ENCODE measurements at places on chromosomes 7 and 10. TPM values are rescaled to one million over a fixed set of nuclear protein-coding genes. Genes with fewer than 3 reads are reported as not detected.

- no peak for DNase-seq
Observed at GRCh38 chr7:77822269-77822668, 23.7 kb downstream of the PHTF2 start.

GRCh38 chr7:125085084-125085483 lies 155.5 kb upstream of the POT1 start:
- DNase-seq, result no peak

GRCh38 chr7:131900785-131901287 lies 344.4 kb upstream of the PODXL start:
- DNase-seq, result no peak

DNA sequence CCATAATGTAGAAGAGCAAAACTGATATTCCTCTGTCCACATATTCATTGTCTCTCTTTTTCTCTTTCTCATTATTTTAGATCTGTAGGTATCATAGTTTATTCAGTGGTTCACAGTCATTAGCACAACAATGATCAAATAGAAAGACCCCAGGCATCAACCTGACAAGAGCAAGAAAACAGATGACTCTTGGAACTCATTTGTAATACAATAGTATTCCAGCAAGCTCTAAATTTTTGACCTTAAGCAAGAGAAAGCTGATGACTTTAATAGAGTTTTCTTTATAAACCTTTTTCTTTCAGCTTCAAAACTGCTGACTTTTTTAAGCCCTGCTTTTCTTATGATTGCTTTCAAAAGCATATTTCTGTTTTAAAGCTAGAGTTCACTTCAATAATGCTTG lies 507.5 kb upstream of the SORCS1 start:
- no peak for DNase-seq

The SPDYE2 gene
- 0.17 TPM for polyA plus RNA-seq

- no peak for DNase-seq
Observed at GRCh38 chr7:2718296-2718965, 30.4 kb downstream of the AMZ1 start.

The VPS26A gene
- polyA plus RNA-seq, result 65.2 TPM

DNA sequence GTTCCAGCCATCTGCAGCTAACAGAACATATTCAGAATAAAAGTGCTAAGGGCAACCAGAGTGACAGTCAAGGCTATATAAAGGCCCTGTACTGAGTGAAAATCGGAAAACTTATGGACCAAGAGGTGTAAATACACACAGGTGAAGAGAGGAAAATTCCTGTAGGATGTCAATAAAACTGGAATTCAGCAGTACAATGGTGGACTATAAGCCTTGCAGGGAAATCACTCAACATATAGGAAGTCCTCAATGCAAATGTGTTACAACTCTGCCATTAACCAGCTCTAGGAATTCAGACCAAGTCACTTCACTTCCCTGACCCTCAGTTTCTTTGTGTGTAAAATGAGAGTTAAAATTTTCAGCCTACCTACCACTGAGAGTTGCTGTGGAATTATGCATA lies 7.7 kb downstream of the USP6NL start:
- DNase-seq, result no peak

The UPK3BL2 gene
- 62.9 TPM for polyA plus RNA-seq

DNA sequence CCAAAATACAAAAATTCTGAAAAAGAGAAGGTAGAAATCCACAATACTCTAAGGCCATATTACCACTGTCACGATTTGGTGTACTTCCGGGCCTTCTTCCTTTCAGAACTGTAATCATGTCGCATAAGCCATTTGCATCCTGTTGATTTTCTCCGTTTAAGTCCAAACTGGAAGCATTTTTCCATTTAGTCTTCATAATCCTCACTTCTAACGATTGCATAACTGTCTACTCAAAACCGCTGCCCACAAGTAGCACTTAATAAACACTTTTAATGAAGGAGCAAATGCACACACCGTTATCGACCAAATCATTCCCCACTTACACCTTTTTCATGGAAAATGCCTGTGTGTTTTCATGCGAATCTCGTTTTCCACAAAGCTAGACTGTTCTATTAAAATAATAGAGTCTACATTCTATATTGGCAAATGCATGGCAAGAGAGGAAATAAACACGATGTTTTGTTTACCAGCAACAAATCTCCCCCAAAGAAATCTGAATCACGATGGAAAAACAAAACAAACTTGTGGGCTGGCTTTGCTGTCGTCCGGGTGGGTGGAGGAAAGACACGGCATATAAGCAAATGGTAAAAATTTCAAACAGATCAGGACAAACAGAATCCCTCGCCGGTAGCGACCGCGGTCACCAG lies 1.0 kb downstream of the ATE1 start:
- no peak for DNase-seq

The CALCR gene
- not detected for polyA plus RNA-seq

The TMEM236 gene
- 0.86 TPM for polyA plus RNA-seq

DNA sequence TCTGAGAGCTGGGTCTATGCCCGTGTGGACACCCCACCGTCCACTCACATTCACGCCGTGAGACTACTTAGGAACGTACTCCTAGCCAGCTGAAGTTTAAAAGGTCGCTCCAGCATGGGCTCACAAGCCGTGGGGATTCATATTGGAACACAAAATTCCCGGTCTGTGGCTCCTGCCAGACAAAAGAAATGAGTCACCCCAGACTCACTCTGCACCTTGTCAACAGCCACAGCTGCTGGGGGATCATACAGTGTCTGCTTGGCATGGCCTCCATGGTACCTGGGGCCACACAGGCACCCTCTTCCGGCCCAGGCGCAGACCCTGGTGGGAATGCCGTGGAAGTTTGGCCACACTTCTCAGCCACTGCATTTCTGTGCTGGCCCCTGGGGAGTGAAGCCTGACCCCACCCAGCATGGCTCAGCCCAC lies 228.4 kb downstream of the DNAJB6 start:
- no peak for DNase-seq

Measured in adrenal gland (tissue), 19 donors.